ENCODE measurements at places on chromosomes 16 and 17. TPM values are rescaled to one million over a fixed set of nuclear protein-coding genes. Genes with fewer than 3 reads are reported as not detected.

CRYM gene
- polyA plus RNA-seq, result 63.5 TPM

SERPINF2 gene
- 1.4 TPM for polyA plus RNA-seq

ATP6V0C gene
- polyA plus RNA-seq, result 232 TPM

- DNase-seq, result no peak
Observed at GRCh38 chr16:31008149-31008548, 2.3 kb downstream of the STX1B start.

GRCh38 chr16:65634291-65634690 lies 512.4 kb upstream of the CDH11 start:
- DNase-seq, result no peak

GRCh38 chr16:53960050-53960812 lies 256.3 kb downstream of the FTO start:
- DNase-seq, result no peak

GRCh38 chr17:53264730-53265129 lies 558.0 kb upstream of the KIF2B start:
- no peak for DNase-seq

DNA sequence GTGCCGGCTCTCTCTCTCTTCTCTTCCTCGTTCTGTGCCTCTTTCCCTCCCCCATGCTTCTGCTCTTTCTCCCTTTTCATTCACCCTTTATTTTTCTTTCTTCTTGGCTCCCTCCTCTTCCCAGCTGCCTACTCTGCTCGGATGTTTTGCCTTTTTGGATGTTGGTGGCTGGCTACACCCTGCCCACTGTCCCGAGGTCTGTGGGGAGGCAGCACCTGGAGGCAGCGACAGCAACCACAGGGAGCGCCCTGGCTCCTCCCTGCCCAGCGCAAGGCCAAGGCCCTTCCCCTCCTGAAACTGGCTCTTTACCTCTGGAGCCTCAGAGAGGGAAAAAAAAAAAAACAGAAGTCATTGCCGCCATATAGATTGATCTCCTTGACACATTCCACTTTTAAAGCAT lies 20.0 kb downstream of the CLUAP1 start:
- DNase-seq, result no peak
